ENCODE measurements at places on chromosomes 2 and 18. TPM values are rescaled to one million over a fixed set of nuclear protein-coding genes. Genes with fewer than 3 reads are reported as not detected.

SMYD1 gene
- not detected for total RNA-seq

ALPI gene
- total RNA-seq: not detected

PRSS56 gene
- not detected for total RNA-seq

CSRNP3 gene
- total RNA-seq: under 0.01 TPM

MTCL1 gene
- total RNA-seq: 53.5 TPM

ACVR1C gene
- not detected for total RNA-seq

SLC39A6 gene
- 100 TPM for total RNA-seq

HOXD9 gene
- total RNA-seq: 1.7 TPM

All from placental pericyte (primary cell).